Progenitor cell of endocrine pancreas (in vitro differentiated cells): ENCODE measurements at places on chromosomes 16 and 17.

GRCh38 chr16:84973776-84974523 lies 37.4 kb downstream of the ZDHHC7 start:
- H3K4me1 ChIP-seq = peaks cover 1% of the 10 kb centered on the region
- H3K27ac ChIP-seq = no peak overlapping the region
- peaks cover 13% of the 10 kb centered on the region for H3K36me3 ChIP-seq
- DNase-seq = no peak
- H3K27me3 ChIP-seq = no peaks in the 10 kb centered on the region
- no peak overlapping the region for H3K4me3 ChIP-seq

DNA sequence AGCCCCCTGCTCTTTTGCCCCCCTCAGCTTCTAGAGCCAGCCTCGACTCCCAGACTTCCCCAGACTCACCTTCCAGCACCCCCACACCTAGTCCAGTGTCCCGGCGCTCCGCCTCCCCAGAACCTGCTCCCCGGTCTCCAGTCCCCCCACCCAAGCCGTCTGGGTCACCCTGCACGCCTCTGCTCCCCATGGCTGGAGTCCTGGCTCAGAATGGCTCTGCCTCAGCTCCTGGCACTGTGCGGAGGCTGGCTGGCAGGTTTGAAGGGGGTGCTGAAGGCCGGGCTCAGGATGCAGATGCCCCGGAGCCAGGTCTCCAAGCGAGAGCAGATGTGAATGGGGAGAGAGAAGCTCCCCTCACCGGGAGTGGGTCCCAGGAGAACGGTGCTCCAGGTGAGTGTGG lies 2.2 kb downstream of the ARHGEF15 start:
- H3K4me1 ChIP-seq = peaks cover 19% of the 10 kb centered on the region
- H3K36me3 ChIP-seq = no peaks in the 10 kb centered on the region
- no peak for DNase-seq
- H3K27me3 ChIP-seq = peaks cover 67% of the 10 kb centered on the region
- H3K4me3 ChIP-seq = no peak overlapping the region

DNA sequence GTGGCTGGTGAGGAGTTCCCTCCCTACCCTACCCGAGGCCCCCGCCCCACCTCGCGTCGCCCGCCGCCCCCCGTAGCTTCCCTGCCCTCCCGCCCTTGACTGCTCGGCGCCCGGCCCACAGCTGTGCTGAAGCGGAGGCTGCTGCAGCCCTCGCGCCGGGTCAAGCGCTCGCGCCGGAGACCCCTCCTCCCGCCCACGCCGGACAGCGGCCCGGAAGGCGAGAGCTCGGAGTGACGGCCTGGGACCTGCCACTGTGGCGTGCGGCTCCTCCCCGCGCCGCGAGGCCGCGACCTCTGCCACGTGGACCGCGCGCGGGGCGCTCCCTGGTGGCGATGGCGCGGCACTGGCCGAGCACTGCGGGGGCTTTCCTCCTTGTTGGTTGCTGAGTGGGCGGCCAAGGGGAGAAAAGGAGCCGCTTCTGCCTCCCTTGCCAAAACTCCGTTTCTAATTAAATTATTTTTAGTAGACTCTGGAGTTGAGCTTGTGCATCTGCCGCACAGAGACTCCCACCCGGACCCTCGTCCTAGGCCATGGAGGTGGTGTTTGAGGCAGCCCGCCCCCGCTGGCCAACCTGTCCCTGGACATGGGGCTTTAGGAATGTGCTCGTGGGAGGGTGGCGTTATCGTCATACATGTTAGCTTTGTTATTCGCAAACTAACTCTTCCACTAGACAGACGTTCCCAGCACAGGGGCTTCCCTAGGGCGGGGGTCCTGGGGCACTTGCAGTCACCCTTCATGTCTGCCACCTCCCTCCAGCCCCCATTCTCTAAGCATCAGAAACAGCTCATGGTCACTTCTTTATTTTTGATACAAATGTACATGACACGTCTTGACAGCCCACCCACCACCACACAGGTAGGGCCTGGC lies 4.4 kb downstream of the TP53I13 start:
- no peak overlapping the region for H3K27ac ChIP-seq
- no peak overlapping the region for H3K4me3 ChIP-seq
- H3K4me1 ChIP-seq = peaks cover 17% of the 10 kb centered on the region

- DNase-seq = no peak
- no peak overlapping the region for H3K4me3 ChIP-seq
- H3K27me3 ChIP-seq = no peaks in the 10 kb centered on the region
- H3K4me1 ChIP-seq = peaks cover 2% of the 10 kb centered on the region
- no peaks in the 10 kb centered on the region for H3K36me3 ChIP-seq
These were observed 618.3 kb downstream of the MAF start for GRCh38 chr16:78982096-78982744.

DNA sequence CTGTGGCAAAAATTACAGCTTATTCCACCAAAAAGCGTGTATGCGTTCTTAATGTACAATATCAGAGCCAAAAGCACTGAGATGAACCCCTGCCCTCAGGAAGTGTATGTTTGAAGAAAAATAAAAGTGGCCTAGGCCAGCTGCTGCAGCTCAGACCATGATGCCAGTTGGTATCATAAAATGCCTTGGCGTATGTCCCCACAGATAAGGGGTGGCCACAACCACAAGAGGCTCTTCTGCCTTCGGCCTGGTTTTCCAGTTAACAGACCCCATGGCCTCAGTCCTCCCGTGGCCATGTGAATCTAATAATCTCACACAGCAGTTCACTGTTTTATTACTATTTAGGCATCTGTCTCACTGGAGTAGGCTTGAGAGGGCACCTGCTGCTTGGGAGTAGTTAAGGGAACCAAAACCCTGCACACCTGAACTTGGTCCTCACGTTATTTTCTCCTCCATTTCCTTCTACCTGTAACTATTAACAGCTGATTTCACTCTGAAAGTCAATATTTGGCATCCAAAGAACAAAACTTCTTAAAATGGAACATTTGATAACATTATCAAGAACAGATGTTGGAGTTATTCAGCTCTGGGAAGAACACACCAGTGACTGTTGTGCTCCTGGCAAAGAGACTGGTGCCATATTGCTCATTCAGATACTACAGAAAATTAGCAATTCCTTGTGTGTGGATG lies 34.8 kb upstream of the ERN1 start:
- H3K4me3 ChIP-seq = no peak overlapping the region
- no peak for DNase-seq
- peaks cover 3% of the 10 kb centered on the region for H3K4me1 ChIP-seq
- no peak overlapping the region for H3K27ac ChIP-seq
- H3K36me3 ChIP-seq = peaks cover 9% of the 10 kb centered on the region

- H3K4me3 ChIP-seq = no peak overlapping the region
- H3K4me1 ChIP-seq = no peaks in the 10 kb centered on the region
- H3K36me3 ChIP-seq = no peaks in the 10 kb centered on the region
- no peak overlapping the region for H3K27ac ChIP-seq
These were observed 31.2 kb upstream of the ZNF469 start for GRCh38 chr16:88351491-88352101.
